ENCODE measurements at places on chromosomes 7 and 10.

- DNase-seq = no peak
These were observed 249.1 kb upstream of the LYZL1 start for GRCh38 chr10:29039677-29040189.

DNA sequence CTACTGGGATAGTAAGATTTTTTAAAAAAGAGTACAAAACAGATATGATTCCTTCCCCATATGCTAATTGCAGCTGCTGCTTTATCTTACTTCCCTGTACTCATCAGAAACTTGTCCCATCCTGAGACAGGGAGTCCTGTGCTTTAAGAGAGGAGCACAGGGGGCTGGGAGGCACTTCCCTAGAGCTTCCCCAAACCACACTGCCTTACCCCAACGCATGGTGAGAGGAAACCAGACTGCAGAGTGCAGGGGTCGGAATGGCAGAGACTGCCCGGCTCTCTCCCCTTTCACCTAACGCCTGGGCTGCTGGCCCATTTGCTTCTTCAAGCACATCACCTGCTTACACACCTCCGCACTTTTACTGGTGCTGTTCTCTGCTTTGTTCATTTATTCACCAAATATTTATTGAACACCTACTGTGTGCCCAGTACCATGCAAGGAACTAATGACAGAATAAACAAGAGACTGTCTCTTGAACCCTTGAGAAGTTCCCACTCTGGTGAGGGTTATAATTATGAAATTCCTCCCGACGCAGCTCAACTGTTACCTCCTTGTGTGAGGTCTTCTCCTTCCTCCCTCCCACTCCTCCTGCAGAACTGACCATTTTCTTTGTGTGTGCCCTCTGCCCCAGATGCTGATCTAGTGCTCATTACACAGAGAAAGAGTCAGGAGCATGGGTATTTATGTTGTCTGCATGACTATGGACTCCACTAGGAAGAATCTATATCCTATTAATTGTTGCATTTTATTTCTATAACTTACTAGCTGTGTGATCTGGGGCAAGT, 289.7 kb downstream of the TCF7L2 start:
- no peak for DNase-seq

- no peak for DNase-seq
These were observed 72.8 kb downstream of the INSYN2A start for GRCh38 chr10:127123626-127124025.

- no peak for DNase-seq
These were observed 82.5 kb downstream of the SDHAF3 start for GRCh38 chr7:97200018-97200417.

- DNase-seq = no peak
These were observed 87.7 kb downstream of the PIK3CG start for GRCh38 chr7:106952658-106953231.

DNA sequence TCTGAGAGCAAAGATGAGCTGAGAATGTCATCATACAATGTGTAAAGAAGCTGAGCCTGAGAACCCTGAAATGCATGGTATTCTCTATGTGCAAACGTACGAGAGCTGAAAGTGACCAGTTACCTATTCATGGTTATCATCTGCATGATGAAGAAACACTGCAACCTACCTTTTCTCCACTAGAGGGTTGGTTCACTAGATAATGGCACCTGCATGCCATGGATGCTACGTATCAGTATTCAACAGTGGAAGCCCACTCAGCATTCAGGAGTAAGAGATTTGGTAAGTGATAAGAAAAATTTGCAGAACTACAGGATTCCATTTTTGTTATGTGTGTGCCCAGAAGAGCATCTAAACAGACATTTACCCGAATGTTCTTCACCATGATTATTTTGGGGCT, 145.4 kb downstream of the PTPRN2 start:
- no peak for DNase-seq

GRCh38 chr7:51357821-51358220, 41.2 kb upstream of the COBL start:
- no peak for DNase-seq

GRCh38 chr7:158468181-158468580, 119.4 kb downstream of the PTPRN2 start:
- DNase-seq = no peak

DNA sequence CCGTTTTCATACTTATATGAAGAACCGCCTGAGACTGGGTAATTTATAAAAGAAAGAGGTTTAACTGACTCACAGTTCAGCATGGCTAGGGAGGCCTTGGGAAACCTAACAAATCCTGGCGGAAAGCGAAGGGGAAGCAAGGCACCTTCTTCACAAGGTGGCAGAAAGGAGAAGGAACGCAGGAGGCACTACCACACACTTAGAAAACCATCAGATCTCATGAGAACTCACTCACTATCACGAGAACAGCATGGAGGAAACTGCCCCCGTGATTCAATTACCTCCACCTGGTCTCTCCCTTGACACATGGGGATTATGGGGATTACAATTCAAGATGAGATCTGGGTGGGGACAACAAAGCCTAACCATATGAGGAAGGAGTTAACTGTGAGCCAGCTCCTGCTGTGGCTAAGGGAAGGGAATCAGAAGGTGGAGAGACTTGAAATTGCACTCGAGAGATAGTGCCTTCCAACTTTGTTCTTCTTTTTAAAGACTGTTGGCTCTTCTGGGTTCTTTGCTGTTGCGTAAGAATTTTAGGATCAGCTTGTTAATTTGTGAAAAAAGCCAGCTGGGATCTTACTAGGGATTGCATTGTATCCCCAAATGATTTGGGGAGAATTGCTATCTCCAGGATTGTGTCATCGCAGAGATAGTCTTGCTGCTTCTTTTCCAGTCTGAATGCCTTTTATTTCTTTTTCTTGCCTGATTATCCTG, 21.0 kb downstream of the OPTN start:
- no peak for DNase-seq

GRCh38 chr7:141190495-141190894, 116.6 kb downstream of the TMEM178B start:
- no peak for DNase-seq

- no peak for DNase-seq
These were observed 8.4 kb upstream of the INMT start for GRCh38 chr7:30743371-30744074.

- DNase-seq = no peak
These were observed 54.7 kb upstream of the GTF2IRD1 start for GRCh38 chr7:74399006-74399405.

DNA sequence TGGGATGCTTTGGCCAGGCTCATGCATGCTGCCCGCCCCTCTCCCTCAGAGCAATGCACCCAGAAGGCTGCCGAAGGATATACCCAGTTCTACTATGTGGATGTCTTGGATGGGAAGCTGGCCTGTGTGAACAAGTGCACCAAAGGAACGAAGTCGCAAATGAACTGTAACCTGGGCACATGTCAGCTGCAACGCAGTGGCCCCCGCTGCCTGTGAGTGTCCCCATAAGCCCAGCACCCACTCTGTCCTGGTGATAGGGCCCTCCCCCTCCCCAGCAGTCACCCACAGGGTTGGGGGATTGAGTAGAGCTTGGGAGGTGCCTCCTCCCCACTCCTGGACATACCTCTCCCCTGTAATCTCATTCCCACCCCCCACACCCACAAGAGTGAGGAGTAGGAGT, 7.0 kb upstream of the MUC17 start:
- DNase-seq = no peak

DNA sequence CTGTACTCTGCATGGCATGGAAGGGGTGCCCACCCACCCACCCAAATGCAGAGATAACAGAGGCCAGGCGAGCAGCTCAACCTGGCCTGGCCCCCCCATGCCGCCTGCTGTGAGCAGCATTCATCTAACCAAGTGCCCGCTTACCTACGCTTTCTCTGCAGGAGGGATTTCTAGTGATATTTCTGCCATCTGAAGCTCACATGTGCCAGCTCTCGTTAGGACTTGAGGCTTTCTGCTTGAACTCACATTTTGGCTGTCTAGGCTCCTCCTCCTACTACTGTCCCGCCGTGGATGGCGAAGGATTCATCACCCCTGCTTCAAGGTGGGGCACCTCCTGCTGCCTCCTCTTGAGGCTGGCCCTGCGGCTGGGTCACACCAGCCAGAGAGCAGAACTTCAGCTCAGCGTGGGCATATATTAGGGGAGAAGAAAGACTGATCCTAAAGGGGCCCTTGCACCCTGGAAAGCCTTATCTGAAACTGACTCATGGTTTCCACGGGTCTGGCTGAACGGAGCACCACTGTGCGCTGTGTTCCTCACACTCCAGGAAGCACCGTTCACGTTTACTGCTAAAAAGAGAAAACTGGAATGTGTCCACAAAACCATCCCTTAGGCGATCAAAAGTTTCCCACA, 45.5 kb downstream of the CTBP2 start:
- no peak for DNase-seq

DNA sequence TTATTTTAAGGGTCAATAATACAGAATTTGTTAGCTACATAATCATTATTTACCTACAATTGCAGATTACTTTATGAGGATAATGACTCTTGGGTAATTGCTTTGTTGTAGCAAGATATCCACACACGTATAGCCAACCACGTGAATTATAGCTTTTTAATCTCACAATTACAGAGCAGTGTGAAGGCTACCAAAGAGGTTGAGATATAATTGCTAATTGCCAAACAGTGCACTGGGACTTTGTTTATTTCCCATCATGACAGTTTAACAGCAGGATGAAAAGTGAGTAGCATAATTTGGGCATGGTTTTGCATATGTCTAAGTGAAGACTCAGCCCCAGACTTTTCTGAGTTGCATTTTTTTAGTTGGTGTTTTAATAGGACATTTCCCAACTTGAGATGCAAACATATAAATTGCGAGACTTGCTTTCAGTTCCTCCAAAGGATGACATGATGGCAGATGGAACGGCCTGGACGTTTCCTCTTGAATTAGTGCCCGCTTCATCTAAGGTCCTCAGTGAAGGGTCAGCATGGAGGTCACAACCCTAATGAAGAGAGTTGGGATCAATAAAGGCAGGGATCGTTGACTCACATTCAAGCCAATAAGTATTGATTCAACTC, 180.7 kb upstream of the GPR26 start:
- no peak for DNase-seq

DNA sequence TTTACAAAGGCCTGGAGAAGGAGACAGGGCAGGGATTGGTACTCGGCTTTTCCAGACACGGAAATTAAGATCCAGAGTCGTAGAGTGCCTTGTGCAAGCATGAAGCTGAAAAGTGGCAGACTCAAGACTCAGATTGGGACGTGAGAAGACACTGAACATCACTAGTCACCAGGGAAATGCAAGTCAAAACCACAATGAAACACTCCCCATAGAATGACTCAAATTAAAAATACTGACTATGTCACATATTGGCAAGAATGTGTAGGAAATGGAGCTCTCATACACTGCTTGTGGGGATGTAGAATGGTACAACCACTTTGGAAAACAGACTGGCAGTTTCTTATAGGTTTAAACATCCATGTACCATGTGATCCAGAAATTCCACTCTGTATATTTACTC, 472.0 kb downstream of the RPS24 start:
- DNase-seq = no peak

- DNase-seq = no peak
These were observed 48.0 kb upstream of the DLG5 start for GRCh38 chr10:77974396-77975074.

DNA sequence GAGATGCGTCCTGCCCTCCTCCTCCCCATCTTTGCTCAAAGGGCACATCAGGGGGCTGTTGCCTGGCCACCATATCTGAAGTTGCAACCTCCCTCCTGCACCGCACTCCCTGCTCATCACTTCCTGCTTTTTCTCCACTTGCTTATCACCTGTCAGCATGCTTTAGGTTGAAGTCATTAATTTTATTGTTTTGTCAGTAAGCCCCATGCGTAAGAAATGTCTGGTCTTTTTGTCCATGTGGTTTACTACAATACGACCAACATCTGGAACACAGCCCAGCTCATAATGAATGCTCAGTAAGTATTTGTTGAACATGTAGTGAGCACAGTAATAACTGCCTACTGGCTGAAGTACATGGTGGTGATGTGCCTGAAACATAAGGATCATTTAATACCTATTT, 71.6 kb upstream of the GJD4 start:
- DNase-seq = no peak

Measured in activated CD4-positive, alpha-beta T cell treated with anti-CD3 and anti-CD28 coated beads, Interleukin-2, amount 50 U/mL, for 48 hours (primary cell).